Endodermal cell (in vitro differentiated cells): ENCODE measurements at places on chromosomes 13 and 19. TPM values are rescaled to one million over a fixed set of nuclear protein-coding genes. Genes with fewer than 3 reads are reported as not detected.

- DNase-seq: peak; percentile 70
These were observed 9.3 kb downstream of the C13orf42 start for GRCh38 chr13:51101636-51102235.

Gene GSX1
- not detected in 3 replicates for total RNA-seq

DNA sequence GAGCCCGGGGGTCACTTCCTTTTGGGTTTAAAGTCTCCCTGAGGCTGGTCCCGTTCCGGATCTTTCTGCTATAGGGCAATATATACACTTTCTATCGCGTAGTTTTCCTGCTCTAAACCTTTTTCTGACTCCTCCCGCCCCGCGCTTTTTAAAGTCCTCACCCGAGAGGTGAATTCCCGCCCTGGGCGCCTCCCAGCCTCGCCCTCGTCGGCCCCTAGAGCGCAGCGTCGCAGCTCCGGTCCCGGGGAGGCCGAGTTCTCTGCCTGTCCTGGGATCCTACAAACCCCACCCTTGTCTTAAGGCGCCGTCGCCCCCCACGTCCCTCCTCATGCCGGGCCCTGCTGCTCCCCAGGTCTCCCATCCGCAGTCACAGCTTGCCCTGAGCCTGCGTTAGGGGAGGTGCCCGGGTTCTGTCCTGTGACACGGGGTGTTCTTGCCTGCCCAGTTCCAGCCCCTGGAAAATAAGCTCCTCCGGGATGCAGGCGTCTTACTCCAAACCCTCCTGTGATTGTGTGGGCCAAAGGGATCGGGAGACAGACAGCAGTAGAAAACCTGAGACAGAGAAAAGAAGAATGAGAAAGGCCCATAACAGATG is 491 bp downstream of the ZNF525 start:
- DNase-seq: no peak

Gene KCNC3
- total RNA-seq: 7.2 and 8.6 TPM in 2 replicates

GRCh38 chr13:111241006-111241755 is 79.3 kb upstream of the TEX29 start:
- DNase-seq: no peak
